ENCODE measurements at places on chromosomes 11 and 22. TPM values are rescaled to one million over a fixed set of nuclear protein-coding genes. Genes with fewer than 3 reads are reported as not detected.

DNA sequence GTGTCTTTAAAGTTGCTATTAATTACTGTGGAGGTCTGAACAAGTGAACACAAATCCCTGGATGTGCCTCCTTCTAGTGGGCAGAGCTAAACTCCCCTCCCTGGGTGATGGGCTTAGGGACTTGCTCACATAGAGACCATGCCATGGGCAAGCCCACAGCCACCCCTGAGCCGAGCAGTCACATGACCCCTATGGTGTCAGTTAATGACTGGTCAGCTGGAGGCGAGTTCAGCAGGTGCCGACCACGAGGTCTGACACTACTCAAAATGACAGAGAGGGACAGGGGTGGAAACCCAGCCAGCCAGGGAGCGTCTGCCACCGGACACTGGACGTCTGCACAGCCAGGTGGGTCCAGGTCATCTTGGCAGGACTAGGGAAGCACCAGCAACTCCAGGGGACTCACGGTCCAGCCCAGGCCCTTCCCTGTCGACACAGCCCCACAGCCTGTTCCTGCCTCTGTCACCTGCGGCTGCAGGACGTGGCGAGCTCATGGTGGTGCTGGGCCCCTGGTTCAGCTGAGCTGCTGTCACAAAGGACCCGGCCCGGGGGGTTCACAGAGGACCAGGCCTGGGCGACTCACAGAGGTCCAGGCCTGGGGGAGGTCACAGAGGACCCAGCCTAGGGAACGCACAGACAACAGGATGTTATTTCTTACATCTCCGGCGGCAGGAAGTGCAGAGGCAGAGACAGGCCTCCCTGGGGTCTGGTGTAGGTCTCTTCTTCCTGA lies 135.0 kb downstream of the BRD1 start:
- no peak for DNase-seq

DNA sequence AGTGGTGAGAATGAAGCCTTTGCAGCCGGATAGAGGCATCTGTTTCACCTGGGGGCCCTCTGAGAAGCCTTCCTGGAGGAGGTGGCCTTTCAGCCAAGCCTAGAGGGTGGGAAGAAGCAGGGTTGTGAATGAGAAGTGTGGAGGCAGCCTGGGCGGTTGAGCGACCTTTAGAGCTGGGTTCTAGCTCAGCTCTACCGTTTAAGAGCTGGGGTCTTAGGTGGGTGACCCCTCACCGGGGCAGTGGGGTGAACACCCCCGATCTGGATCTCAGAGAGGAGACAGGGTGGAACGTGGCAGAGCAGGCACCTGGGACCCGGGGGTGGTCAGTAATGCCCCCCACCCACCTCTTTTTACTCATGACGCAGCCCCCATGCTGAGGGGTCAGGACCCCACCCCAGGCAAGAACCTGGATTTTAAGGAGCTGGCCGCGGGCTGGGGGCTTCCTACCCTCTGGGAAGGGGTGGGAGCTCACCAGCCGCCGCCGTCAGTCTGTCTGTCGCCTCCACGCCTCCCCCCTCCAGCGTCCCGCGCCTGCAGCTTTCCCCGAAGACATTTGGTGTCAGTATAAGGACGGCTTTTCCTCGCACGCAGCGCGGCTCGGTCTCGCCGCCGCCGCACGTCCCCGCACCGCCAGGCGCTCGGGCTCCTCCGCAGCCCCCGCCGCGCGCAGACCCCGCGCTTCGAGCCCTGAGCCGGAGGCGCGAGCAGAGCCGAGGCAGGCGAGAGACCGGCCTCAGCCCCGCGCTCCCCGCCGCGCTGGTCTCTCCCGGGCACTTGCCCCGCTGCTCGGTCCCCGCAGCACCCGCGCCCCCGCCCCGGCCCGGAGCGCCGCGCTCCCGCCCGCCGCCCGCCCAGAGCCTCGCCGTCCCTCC lies 13.3 kb upstream of the CACNA1I start:
- no peak for DNase-seq

DNA sequence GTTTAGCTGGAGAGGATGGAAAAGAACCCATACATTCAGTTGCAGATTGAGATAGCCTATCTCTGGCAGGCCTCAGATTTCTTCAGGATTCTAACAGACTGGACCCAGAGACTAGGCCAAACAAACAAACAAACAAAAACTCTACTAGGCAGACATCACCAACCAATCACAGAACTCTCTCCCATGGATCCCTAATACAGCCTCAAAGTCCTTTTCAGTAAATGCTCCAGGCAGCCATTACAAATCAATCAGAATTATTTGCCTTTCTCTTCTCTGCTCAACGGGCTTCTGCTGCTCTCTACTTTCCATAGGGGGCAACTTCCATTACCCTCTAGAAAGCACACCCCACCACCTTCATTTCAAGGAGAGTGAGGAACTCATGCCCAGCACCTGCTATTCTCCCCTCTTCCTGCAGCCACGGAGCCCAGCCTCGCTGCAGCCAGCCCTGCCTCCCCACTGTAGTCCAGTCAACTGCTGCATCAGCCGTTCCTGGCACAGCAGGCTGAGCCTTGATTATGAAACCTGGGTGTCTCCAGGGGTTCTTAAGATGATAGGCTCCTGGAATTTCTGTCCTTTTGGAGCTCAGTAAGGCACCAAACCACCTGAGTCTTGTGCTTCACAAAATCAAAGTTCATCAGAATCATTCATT lies 19.0 kb upstream of the SMIM35 start:
- DNase-seq, result no peak

GRCh38 chr22:23038334-23038642 lies 32.0 kb upstream of the GNAZ start:
- no peak for DNase-seq

DNA sequence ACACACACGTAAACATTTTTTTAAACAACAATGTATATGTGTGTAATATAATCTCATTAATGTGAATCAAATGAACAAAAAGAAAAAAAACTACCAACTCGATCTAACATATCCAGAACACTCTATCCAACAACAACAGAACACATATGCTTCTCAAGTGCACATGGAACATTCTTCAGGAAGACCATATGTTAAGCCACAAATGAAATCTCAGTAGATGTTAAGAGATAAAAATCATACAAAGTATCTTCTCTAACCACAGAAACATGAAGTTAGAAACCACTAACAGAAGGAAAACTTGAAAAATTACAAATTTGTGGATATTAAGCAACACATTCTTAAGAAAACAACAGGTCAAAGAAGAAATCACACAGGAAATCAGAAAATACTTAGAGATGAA lies 25.5 kb upstream of the TMEM45B start:
- DNase-seq, result no peak

GRCh38 chr11:2770761-2771301 lies 71.0 kb upstream of the KCNQ1OT1 start:
- no peak for DNase-seq

- no peak for DNase-seq
Observed at GRCh38 chr11:134414766-134415765, 3.0 kb upstream of the B3GAT1 start.

DNA sequence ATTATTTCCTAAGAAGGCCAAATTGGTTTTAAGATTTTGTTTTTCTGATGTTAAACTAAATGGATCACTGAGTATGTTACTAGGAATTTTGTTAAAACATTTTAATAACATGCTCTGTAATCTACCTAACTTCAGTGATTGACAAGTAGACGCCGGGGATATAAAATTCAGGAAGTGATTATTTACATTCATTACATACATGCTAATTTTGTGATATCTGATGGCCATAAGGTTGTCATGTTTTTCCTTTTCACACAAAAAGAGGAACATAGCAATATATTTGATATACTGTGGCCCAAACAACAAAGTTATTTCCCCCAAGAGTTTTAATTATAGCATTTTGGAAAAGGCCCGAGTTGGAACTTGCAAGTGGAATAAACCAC lies 12.1 kb downstream of the SCUBE1 start:
- DNase-seq, result no peak

- DNase-seq, result no peak
Observed at GRCh38 chr22:46953968-46954765, 191.7 kb downstream of the TBC1D22A start.

DNA sequence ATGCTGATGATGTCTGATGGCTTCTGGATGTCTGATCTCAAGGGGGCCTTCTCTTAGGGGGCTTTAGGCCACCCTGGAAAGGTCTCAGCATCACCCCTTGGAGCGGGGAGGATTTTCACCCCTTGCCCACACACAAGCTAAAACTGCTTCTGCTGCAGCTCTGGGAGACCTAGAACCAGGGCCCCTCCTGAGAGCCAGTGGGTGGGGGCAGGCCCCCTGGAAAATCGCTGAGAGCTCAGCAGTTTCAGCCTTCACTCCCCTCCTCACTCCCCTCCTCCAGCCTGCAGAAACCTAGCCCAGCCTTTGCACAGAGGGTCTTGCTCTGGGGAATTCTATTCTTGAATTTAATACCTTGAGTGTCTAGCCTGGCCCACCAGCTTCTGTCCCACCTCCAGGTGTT lies 17.2 kb downstream of the CD6 start:
- DNase-seq, result no peak

GRCh38 chr11:10686311-10686710 lies 7.2 kb downstream of the IRAG1 start:
- DNase-seq, result no peak

- DNase-seq, result no peak
Observed at GRCh38 chr11:76086743-76087635, 119.3 kb downstream of the WNT11 start.

GSTT2 gene
- total RNA-seq, result 0.35 TPM

DNA sequence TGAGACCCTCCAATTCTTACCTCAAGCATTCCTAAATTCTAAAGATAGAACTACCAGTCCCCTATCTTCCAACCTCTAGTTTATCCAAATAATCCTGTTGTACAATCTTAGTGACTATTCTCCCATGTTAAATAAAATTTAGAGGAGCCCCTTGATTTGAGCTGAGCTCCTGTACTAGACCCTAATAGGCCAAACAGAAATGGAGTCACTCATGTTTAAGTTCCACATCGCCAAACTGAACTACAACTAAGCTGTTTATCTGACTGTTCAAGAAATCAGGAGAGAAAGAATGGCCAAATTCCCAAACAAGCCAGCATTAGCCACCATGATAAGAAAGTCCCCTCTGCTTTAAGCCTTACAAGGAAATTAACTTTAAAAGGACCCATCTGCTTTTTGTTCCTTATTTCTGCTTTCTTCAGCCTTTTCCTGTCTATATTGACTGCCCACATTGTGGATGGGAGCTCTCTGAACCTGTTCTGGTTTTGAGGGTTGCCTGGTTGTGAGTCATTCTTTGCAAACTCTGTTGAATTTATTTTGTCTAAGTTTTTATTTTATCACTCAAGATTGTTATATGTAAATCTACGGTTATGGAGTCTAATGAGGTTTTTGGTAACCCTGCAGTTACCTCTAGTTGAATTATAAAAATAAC lies 90.4 kb downstream of the TTC28 start:
- DNase-seq, result no peak

GRCh38 chr22:44755956-44756361 lies 3.6 kb downstream of the ARHGAP8 start:
- no peak for DNase-seq

GRCh38 chr22:19903031-19903430 lies 38.5 kb upstream of the COMT start:
- no peak for DNase-seq

- DNase-seq, result no peak
Observed at GRCh38 chr11:80722629-80723028, 1281.8 kb upstream of the TENM4 start.

GRCh38 chr11:67213178-67213621 lies 53.1 kb upstream of the GRK2 start:
- no peak for DNase-seq

DNA sequence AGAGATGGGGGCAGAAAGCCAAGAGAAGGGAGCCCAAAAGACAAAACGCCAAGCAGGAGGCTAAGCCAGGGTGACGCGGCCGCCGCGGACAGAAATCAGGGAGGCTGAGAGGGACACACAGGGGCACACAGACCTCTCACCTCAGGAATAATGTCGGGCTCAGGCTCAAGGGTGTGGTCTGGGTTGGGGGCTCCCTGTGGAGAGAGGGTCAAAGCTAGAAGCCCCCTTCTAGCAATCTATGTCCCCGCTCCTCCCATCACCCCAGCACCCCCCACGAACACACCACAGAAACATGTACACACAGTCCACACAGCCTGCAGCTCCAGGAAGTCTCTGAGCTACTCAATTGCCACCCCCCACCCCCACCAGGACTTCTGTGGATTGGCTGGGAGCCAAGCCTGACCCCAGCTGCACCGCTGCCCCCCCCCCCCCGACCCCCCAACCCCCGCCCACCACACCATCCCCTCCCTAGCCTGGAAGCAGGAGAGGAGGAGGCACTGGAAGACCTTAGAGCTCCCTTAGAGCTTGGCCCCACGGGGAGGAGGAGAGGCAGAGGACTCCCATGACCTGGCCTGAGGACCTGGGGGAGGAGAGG lies 6.9 kb downstream of the BCL9L start:
- no peak for DNase-seq

RTN4R gene
- total RNA-seq, result 0.46 TPM

DNA sequence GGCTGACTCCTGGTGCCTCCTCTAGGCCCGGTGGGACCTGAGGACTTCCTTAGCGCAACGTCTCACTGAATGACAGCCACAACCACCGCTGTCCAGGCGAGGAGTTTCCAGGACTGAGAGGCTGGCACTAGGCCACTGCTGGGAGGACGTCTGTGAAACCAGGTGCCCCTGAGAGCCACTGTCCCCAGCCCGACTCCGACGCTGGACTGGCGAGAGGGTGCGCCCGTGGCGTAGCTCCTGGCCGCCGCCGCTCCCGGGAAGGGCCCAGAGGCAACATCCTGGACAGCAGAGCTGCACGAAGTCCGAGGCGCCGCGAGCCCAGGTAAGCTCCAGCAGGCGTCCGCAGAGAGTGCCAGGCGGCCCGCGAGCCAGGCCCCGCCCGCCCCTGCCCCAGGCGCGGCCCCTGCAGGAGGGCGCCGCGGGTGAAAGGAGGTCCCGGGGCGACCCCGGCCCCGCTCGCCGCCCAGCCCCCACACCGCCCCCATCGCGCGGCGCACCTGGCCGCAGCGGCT lies 525 bp downstream of the DGCR2 start:
- DNase-seq, result no peak

OR8A1 gene
- total RNA-seq, result not detected

SOX10 gene
- not detected for total RNA-seq

DNA sequence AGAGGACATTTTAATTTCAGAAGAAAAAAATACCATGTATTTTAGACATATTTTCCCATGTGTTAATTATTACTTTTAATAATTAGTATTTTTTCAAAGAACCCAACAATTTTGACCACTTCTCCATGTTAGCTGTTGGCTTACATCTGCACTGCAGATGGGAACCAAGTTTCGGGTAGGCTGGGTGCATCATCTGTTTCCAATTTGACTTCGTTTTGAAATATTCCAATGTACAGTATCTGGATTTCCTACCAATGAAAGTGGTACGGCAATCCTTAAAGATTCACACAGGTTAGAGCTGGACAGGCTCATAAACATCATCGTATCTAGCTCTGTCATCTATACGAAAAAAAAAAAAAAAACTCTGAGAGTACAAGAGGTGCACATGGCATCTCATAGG lies 670.2 kb downstream of the OPCML start:
- no peak for DNase-seq

Measured in pulmonary artery endothelial cell (primary cell).